ENCODE measurements at places on chromosomes 2 and 18. TPM values are rescaled to one million over a fixed set of nuclear protein-coding genes. Genes with fewer than 3 reads are reported as not detected.

Gene CCDC178
- not detected for total RNA-seq

Gene CLEC4F
- not detected for total RNA-seq

GRCh38 chr2:173427887-173428668 is 73.4 kb downstream of the CDCA7 start:
- no peak for DNase-seq

GRCh38 chr2:240575101-240575965 is 7.0 kb downstream of the RNPEPL1 start:
- DNase-seq: no peak

GRCh38 chr2:197813093-197813787 is 8.8 kb downstream of the PLCL1 start:
- no peak for DNase-seq

DNA sequence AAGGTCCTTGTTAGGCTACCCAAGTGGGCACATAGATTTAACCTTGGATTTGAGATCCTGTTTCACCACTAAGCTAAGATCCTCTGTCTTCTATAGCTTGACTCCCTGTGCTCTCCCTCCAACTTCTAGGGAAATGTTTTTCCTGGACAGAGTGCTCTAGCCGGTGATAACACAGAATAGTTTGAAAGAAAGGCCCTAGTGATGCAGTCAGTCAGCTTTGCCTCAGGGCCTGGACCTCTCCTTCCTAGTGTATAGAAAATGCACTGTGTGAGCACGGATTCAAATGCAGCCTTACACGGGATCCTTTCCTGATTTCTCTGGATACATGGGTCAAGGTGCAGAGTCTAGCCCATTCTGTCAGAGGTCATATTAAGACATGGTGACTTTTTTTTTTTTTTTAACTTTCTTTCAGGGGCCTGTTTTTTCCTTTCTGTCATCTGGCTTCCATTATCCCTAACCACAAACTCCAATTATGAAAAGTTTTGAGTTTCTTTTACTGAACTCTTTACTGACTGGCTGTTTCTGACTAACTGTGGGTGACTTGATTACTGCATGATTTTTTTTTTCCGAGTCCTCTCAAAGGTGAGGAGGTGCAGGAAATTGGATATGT is 122.6 kb downstream of the LRP1B start:
- DNase-seq: no peak

GRCh38 chr2:80126596-80127189 is 177.9 kb downstream of the LRRTM1 start:
- no peak for DNase-seq

GRCh38 chr2:122704109-122704563 is 948.7 kb downstream of the TSN start:
- no peak for DNase-seq
